ENCODE measurements at places on chromosomes 4 and X.

- no peak for DNase-seq
These were observed 43.7 kb upstream of the FAM9C start for GRCh38 chrX:13088156-13088487.

DNA sequence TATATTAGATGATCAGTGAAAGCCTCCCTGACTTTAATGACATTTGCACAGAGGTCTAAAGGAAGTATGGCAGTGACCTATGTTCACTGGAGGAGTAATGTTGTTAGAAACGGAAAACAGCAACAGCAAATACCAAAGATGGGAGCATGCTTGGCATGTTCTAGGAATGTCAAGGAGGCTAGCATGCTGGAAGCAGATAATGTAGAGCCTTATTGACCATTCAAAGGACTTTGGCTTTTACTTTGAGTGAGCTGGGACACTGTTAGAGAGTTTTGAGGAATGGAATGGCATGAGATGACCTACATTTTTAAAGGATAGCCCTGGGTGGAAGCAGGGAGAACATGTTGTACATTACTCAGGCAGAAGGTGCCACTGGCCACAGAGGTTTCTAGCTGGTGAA lies 6.0 kb downstream of the RPA4 start:
- no peak for DNase-seq

- DNase-seq, result no peak
These were observed 665 bp downstream of the PSMD10 start for GRCh38 chrX:108090491-108091263.

GRCh38 chrX:140765043-140765784 lies 55.7 kb downstream of the LINC00632 start:
- DNase-seq, result no peak

DNA sequence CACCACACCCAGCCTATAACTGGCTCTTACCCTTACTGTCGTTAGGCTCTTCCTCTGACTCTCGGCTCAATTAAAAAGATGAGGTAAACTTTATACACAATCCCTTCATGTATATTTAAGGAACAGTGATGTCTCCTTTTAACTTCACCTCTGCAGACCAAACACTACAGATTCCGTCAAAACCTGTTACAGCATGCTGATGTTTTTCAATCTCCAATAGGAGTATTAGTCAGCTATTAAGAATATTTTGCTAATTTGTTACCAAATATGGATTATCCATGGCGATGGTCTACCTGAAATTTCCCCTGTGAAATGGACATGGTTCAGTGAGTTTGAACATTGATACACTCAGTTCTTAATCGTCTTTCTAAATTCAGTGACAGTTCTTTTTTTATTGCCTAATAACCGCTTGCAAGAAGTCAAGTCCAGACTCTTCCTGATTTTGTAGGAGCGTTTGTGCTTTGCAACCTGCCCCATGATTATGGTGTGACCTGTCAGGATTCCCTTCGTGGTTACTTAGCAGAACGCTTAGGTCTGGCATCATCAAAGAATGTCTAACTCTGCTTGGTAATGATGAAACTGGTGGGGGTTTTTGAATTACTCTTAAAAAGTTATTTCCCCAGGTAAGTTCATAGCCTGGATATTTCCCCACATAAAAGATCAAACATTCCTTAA lies 72.2 kb upstream of the STOX2 start:
- no peak for DNase-seq

GRCh38 chr4:86291180-86291579 lies 68.7 kb downstream of the MAPK10 start:
- no peak for DNase-seq

DNA sequence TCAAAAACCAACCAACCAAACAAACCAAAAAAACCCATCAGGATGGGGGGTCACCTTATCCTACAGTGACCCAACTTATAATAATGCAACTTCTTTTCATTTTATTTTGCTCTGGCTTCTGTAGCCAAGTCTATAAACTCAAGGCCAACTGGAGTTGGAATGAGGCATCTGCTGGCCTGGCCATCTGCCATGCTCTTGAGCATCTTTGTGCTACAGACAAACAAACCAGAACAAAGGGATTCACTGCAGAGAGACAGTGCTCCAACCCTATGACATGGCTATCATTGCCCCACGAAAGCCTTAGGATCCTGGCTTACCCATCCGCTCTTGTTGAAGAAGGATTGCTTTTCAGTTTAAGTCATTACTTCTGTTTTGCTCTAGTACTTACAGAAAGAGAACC lies 49.2 kb upstream of the SCRG1 start:
- no peak for DNase-seq

GRCh38 chr4:174016251-174016650 lies 267.2 kb downstream of the FBXO8 start:
- no peak for DNase-seq

- no peak for DNase-seq
These were observed 145.1 kb downstream of the COL4A5 start for GRCh38 chrX:108584617-108585211.

DNA sequence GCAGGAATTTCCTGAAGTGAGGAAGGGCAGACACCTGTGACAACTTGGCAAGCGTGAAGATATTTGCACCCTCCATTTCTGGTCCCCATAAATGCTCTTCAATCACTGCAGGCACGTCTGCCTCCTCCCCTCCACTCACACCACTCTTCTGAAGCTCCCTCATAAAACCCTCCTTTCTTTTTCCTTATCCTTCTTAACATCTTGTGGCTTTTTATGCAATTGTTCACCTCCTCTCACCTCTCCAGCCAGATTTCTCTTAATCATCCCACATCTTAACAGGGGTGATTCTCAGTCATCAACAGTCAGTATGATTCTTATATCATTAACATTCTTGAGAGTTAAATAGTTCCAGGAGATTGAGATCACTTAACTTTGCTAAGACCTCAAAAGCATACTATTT lies 277.4 kb downstream of the SPRY1 start:
- no peak for DNase-seq

GRCh38 chr4:113101669-113102068 lies 52.2 kb downstream of the ANK2 start:
- DNase-seq, result no peak

DNA sequence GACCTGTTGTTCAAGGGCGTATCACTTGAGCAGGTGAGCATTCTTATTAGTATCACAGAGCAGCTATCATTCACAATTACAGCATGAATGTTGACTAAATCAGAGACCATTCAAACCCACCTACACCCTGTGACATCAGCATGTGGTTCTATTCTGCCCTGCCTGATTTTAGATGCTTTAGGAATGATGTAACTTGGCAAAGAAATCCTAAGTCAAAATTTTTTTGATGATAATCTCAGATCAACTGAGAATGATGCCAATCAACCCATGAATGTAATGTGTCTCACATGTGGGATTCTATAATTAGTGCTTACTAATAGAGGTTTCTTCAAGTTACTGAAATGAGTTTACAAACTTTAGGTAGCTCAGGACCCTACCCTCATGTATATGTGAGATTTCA lies 13.4 kb upstream of the CHIC2 start:
- DNase-seq, result no peak

- no peak for DNase-seq
These were observed 94.3 kb downstream of the CT47B1 start for GRCh38 chrX:120781403-120781802.

- no peak for DNase-seq
These were observed 38.4 kb downstream of the PLAC1 start for GRCh38 chrX:134619838-134620237.

- DNase-seq, result no peak
These were observed 72.6 kb downstream of the GATB start for GRCh38 chr4:151688003-151688784.

GRCh38 chrX:37961118-37961517 lies 45.2 kb upstream of the SYTL5 start:
- no peak for DNase-seq

DNA sequence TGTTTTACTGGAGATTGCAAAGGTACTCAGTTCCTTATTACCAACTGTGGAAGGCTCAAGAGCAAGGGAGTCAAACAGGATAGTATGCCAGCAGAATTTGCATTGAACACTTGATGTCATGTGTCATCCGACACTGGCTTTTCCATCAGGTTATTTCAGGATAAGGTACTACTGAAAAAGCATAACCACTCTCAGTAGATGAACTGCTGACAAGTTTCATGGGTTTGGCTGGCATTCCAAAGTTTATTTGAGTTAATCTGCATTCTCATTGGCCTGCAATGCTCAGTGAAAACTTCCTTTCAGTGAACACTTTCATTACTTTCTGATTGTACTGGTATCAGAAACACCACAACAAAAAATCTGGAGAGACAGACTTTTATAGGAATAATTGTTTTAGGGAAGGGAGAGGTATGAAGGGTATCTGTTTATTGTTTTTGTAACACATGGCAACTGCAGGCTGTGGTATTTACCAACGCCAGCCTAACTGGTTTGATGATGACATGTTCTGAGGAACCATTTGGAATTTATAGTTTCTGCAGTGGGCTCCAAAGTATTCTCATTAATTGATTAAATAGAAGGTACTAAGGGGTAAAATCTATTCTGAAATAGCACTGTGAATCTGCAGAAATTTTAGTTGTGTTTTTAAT lies 345.7 kb upstream of the NR3C2 start:
- DNase-seq, result no peak

- no peak for DNase-seq
These were observed 47.9 kb downstream of the COX18 start for GRCh38 chr4:73021634-73022033.

DNA sequence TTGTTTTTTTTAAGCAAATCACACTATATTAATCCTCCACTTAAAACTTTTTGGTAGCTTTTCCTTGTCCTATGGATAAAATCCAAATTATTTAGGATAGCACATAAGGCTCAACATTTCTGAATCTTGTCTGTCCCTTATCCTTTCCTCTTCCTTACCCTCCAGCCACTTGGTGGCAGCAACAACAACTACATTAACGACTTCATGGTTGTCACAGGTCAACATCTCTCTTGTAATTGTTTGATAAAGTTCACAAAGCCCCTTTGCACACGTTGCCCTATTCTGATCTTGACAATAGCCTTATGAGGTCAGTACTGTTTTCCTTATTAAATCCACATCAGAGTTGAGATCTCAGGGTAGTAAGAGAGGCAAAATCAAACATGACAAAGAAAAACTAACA lies 269.0 kb upstream of the PABPC4L start:
- no peak for DNase-seq

DNA sequence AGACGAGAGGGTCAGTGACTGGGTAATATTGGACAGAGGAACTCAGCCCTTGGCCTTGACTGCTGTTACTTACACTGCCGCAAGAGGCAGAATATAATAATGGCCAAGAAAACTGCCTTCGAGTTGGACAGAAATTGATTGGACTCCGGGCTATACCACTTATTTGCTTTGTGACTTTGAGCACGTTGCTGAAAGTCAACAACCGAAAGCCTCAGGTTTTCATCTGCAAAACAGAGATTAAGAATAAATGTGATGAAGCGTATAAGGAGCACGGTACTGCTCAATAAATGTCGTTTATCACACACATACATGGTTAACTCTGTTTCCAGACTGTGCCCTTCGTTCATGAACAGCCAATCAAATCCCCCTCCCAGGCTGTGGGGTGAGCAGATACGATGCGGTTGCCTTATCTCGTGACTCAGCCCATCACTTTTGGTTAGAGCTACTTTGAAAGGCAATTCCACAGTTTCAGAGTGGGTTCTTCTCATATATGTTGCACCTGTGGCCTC lies 91.6 kb downstream of the TSPAN7 start:
- no peak for DNase-seq

GRCh38 chr4:26139310-26139924 lies 181.4 kb upstream of the RBPJ start:
- no peak for DNase-seq

DNA sequence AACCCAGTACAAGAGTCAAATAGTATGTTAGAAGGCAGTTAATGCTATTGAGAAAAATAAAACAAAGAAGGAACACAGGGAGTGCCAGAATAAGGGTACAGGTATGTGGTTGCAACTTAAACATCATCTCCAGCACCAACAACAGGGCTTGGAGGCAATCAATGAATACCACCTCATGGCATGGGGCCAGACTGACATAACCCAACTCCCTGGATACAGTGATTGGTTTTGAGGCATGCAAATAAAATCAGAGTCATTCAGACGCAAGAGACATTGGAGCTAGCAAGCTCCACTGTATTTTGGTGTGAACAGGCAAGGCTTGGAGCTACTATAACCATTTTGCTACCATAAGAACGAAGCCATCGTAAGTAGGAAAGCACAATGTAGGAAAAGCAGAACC lies 56.7 kb downstream of the PPP3CA start:
- no peak for DNase-seq

GRCh38 chr4:62133101-62133897 lies 933.2 kb downstream of the ADGRL3 start:
- no peak for DNase-seq

Measured in activated T-cell treated with anti-CD3 and anti-CD28 coated beads for 48 hours (primary cell).